ENCODE measurements at places on chromosomes 7 and 10. TPM values are rescaled to one million over a fixed set of nuclear protein-coding genes. Genes with fewer than 3 reads are reported as not detected.
A peak's percentile ranks its signal among the peaks of the same experiment; 100 is the strongest.

GRCh38 chr7:51517187-51517586 is 200.6 kb upstream of the COBL start:
- DNase-seq: no peak

- peak; percentile 64 for DNase-seq
These were observed 951.0 kb downstream of the LRMDA start for GRCh38 chr10:76382381-76382851.

DNA sequence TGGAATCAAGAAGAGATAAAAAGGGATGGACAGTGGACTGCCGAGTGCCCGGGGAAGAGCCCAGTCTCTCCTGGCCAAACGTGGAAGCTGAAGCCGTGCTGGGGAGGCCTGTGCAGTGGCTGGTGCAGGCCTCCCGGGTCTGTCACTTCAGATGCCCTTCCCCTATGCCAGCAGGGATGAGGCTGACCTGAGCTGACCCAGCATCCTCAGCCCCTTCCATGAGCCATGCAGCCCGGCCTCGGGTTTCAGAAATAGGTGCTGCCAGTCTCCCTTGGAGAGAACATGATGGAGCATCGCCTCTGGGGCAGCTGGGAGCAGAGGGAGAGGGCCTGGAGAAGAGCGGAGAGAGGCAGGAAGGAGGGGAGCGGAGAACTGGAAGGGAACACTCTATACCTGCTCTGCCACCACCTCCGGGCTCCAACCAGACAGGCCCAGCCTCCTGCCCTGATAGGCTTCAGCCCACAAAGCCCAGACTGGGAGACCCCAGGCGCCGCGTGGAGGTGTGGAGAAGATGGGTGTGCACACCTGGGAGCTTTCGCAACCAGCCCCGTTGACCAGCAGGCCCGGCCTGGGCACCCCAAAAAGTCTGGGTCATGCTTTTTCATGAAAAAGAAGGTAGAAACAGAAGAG is 68.6 kb upstream of the PPP2R2D start:
- no peak for DNase-seq

DNA sequence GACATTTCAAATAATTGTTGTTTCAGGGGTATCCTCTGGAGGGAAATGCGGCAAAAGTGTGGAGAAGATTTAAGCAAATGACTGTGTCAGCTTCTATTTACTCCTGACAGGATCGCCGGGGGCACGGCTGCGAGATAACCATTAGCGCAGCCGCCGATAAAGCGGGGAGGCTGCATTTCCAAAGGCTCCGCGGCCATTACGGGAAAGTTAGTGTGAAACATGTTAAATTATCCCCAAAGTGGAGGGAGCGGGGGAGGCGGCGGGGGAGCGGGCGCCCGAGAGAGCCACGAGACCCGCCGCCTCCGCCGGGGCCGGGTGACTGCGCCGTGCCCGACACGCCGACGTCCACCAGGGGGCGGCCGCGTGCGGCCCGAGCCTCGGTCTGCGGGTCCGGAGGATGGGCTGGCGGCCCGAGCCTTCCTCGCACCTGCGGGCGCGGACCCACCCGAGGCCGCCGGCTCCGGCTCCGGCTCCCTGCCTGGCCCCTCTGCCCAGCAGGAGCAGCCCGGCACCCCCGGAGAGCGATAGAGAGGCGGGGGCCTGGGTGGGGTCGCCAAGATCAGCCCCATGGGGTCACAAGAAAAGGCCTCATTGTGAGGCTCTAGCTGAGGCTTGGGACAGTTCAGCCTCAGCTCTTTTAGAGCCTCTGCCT is 74.4 kb upstream of the PAX2 start:
- DNase-seq: peak; percentile 53

The PLCE1 gene
- total RNA-seq: 2.9 TPM
